CD4-positive, alpha-beta T cell treated with Interleukin-2 at 100 ng/mL for 4 hours (primary cell): ENCODE measurements at places on chromosomes 3 and 15.

DNA sequence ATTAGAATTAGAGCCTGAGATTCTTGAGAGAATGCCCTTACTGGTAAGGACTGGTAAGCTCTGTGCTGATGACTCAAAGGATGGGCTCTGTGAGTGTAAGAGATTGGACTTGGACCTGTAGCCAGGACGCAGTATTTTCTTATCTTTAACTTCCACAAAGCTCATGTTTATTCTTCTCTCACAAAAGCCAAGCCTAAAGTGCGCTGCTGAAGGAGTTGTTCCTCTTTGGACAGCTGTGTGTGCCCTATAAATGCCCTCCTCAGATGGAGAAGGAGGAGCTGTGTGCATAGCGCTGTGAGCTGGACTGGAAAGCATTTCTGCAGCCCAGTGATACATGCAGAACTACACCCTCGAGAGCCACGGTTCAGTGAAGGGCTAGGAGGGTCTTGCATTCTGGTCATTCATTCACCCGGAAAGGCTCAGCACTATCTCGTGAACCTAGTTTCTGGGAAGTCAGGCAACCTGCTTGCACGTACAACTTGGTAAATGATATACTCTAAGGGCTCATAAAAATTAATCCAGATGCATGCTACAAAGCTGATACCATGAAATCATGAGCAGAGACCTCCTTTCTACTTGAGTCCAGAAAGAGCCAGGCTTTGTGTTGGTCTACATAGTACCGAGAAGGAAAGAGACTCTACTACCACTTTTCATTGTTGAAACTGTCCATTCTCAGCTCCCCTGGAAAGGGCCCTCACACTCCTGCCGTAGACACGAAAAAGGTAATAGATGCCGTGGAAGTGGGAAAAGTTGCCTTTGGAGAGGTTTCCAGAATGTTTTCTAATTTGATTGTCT, 103.0 kb upstream of the TBL1XR1 start:
- no peak for DNase-seq

DNA sequence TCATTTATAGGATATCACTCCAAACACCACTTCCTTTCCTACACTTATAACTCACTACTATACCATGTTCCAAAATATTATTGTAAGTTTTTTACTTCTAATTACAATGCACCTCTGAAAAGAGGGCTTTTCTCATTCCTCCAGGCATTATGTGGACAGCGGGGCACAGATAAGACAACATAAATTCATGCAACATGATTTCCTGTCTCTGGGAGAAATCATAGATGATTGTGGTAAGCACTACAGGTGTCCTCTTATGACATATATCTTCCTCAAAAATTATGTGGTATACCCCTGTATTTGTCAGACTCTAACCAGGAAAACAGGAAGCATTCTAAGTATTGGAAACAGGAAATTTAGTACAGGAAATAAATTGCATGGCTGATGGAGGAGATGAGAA, 45.7 kb upstream of the INO80 start:
- no peak for DNase-seq

- no peak for DNase-seq
Observed at GRCh38 chr3:53500165-53500777, 5.9 kb downstream of the CACNA1D start.

GRCh38 chr3:59766200-59766872, 716.5 kb upstream of the CFAP20DC start:
- DNase-seq: no peak

GRCh38 chr3:29515451-29515850, 234.6 kb downstream of the RBMS3 start:
- DNase-seq: no peak

DNA sequence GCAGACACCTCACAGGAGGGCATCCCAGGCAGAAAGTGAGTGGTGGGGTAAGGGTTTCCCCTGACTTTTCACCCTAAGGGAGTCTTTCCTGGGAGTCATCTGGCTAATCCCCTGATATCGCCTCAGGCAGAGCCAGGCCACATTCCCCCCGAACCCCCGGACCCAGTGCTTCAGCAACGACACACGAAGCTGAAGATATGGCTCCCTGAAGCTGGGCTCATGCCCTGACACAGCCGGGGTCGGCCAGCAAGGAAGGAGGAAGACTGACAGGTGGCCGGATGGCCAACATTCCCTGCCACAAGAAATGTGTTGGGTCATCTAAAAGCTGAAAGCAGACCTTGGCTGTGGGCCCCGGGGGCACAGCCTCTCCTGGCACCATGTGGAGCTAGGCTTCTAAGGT, 14.4 kb downstream of the CHST13 start:
- no peak for DNase-seq

GRCh38 chr15:45259796-45260195, 7.8 kb downstream of the SLC28A2 start:
- DNase-seq: no peak

- DNase-seq: no peak
Observed at GRCh38 chr15:59762558-59762957, 73.4 kb upstream of the BNIP2 start.
